ENCODE measurements at places on chromosomes 2 and 18. TPM values are rescaled to one million over a fixed set of nuclear protein-coding genes. Genes with fewer than 3 reads are reported as not detected.

REG3G gene
- total RNA-seq = not detected

GPBAR1 gene
- 0.26 TPM for total RNA-seq

FIGN gene
- total RNA-seq = 1.0 TPM

MYO5B gene
- 2.3 TPM for total RNA-seq

GNAL gene
- 1.8 TPM for total RNA-seq

RAB6C gene
- total RNA-seq = not detected

LIMS4 gene
- total RNA-seq = not detected

SULT1C4 gene
- 2.1 TPM for total RNA-seq

DQX1 gene
- not detected for total RNA-seq

EVA1A gene
- total RNA-seq = 50.7 TPM

MOGAT1 gene
- not detected for total RNA-seq

VAPA gene
- 171 TPM for total RNA-seq

CFAP221 gene
- not detected for total RNA-seq

SERPINB2 gene
- 1.4 TPM for total RNA-seq

CDKL4 gene
- 0.32 TPM for total RNA-seq

FOXI3 gene
- not detected for total RNA-seq

INHBB gene
- total RNA-seq = 0.32 TPM

LIMS3 gene
- 0.48 TPM for total RNA-seq

UBXN2A gene
- total RNA-seq = 12.2 TPM

TWIST2 gene
- total RNA-seq = 63.5 TPM

CREG2 gene
- 0.91 TPM for total RNA-seq

RUFY4 gene
- not detected for total RNA-seq

ADCYAP1 gene
- not detected for total RNA-seq

LYG2 gene
- total RNA-seq = not detected

PJVK gene
- 2.9 TPM for total RNA-seq

Measured in epithelial cell of alveolus of lung (primary cell).